NCI-H524 (cell line): ENCODE measurements at places on chromosomes 1 and 21.

- DNase-seq: no peak
Measured at GRCh38 chr1:231943084-231943483, 316.5 kb downstream of the DISC1 start.

DNA sequence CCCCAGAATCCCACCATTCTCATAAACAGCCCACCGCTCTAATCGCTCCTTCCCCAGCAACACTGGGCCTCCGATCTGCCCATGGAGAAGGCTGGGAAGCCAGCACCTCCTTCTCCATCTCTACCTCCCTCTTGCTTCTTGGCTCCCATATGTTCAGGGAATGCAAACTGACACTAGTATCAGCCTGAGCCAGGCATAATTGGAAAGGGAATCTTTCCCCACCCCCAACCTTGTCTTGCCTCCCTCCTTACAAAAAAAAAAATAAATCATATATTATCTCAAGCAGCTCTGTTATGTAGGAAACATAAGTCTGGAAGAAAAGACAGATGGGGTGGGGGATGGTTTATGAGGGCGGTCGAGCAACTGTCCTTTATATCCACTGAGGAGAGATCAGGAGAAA is 127.2 kb downstream of the NAV1 start:
- DNase-seq: peak; percentile 88

GRCh38 chr1:87702455-87702854 is 373.8 kb downstream of the LMO4 start:
- DNase-seq: no peak

- DNase-seq: no peak
Measured at GRCh38 chr1:35931446-35932157, 697 bp downstream of the AGO3 start.

DNA sequence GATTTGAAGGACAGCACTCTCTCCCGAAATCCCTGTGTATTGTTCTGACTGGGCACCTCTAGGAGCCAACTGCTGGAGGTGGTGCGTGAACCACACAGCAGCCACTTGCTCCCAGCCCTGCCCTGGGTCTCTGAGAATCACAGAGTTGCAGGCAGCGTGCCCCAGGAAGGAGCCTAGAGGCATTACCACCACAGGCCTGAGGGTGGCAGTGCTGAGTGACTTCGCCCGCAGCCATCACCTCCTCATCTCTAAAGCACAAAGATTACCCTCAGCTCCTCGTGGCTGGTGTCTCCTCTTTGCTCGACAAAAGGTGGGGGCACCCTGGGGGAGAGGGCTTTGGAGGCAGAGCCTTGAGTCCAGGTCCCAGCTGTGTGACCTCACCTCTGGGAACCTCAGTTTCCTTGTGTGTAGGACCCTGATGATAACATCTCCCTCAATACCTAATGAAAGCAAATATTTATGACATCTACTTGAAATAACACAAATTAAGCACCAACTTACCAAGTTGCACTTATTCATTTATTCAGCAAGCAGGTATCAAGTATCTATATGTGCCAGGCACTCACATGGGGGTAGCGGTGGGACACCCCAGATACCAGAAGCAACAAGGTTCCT is 86.3 kb downstream of the VWA5B1 start:
- DNase-seq: peak; percentile 60

GRCh38 chr1:38228718-38229117 is 182.1 kb upstream of the POU3F1 start:
- DNase-seq: no peak

DNA sequence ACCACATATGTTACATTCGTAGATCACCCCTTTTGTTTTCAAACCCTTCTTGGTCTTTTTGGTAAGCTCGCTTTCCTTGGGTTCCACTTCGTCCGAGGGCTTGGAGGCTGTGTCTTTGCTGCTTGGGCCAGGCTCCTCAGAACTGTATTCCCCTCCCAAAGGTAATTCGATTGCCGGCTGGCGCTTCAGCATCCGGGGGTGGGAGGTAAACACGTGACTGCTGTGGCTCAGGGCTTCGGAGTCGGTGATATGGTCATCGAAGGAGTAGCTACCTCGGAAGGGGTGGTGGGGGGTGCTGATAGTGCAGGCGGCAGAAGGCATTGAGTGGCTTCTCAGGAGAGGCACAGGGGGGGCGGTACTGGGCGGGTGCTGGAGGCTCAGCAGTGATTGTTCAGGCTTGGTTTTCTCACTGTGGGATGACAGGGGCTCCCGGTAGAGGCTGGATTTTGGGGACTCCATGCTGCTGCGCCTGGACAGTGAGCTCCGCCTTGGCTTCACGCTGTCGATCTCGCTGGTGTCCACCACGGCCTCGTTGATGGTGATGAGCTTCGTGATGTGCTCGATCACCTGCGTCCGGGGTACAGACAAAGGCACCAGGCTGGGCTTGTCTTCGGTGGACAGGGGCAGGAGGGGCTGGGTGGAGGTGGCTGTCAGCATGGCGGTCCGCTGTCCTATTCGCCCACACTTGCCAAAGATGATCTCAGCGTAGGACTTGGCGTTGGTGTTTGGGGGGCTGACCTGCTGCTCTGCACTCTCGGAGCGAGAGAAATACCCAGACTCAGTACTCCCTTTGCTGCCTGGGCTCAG is 98.6 kb upstream of the EDN2 start:
- no peak for DNase-seq

- DNase-seq: no peak
Measured at GRCh38 chr1:228015276-228016180, 8.7 kb downstream of the WNT3A start.

- DNase-seq: no peak
Measured at GRCh38 chr1:219958875-219959417, 30.6 kb upstream of the SLC30A10 start.

- no peak for DNase-seq
Measured at GRCh38 chr21:45498646-45499000, 43.6 kb downstream of the SLC19A1 start.

DNA sequence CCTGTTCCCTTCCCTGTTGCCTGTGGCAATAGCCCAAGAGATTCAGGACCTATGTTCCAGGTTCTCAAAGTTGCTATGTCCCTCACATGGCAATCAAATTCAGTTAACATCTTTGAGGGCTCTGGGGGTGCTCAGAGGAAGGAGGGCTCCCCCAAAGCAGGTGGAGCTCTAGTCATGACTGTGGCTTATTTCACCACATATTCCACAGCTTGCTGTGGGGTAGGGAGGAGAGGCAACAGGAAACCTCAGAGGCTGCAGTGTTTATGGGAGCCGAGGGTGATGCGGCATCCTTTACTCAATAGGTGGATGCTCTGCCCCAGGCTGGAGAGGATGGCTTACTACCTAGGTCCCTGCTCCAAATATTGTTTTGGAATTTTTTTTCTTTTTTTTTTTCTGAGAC is 1.2 kb upstream of the MKNK1 start:
- DNase-seq: no peak

GRCh38 chr1:208829595-208829994 is 585.4 kb upstream of the PLXNA2 start:
- DNase-seq: no peak

DNA sequence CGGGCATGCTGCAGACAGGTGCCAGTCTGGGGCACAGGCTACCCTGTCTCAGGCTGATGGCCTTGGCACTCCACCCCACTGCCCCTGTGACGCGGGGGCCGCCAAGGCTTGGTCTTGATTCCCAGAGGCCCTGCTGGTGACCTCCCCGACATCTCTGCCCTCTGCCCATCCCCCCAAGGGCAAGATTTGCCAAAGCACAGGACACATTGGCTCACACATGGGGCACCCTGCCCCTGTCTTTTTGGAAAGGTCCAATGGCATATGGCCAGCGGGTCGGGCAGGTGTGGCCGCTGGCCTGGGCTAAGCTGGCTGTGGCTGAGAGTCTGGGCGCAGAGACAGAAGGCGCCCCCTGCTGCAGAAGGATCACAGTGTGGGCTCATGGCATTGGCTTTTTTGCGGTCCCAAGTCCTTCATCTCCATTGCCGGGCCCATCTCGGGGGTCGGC is 4.6 kb downstream of the MIB2 start:
- DNase-seq: no peak

DNA sequence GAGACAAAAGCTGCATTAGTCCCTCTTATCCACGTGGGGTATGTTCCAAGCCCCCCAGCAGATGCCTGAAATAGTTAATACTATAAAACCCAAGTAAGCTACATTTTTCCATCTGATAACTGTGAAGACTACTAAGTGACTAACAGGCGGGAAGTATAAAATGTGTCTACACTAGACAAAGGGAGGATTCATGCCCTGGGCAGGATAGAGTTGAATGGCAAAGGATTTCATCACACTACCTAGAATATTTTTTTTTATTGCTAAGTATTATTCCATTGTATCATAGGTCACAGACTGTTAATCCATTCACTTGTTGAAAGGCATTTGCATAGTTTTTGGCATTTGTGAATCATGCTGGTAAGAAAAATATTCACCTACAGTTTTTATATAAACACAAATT is 26.4 kb upstream of the CFHR4 start:
- DNase-seq: no peak

- DNase-seq: peak; percentile 7
Measured at GRCh38 chr1:190633488-190633887, 155.8 kb upstream of the BRINP3 start.

- no peak for DNase-seq
Measured at GRCh38 chr1:90833466-90834110, 116.5 kb upstream of the BARHL2 start.

DNA sequence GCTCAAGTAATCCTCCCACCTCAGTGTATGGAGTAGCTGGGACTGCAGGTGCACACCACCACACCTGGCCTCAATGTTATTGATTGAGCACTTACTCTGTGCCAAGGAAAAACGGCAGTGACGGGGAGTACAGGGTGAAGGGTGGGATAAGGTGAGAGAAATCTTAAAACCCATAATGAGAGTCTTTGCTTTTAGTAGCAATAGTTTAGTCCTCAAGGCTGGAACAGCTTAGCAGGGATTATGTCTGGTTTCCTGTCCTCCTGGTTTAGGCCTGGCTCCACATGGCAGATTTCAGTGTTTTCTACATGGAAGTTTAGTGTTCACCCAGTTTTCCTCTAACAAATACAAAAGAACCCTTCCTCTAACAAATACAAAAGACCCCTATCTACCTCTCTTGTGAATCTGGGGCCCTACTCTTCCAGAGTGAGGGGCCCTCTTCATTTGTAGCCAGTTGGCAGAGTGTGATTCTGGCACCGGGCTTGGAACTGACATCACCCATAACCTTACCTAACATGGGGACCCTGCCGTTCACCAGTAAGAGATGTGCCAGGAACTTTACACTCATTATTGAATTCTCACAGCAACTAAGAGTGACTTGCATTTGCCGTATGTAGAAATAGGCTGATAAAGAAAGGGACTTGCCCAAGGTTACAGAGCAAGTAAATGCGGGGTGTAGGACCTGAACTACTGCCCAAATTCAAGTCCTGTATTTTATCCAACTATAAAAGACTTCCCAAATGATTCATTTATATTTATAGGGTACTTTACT is 6.9 kb downstream of the ZNF691 start:
- DNase-seq: no peak

DNA sequence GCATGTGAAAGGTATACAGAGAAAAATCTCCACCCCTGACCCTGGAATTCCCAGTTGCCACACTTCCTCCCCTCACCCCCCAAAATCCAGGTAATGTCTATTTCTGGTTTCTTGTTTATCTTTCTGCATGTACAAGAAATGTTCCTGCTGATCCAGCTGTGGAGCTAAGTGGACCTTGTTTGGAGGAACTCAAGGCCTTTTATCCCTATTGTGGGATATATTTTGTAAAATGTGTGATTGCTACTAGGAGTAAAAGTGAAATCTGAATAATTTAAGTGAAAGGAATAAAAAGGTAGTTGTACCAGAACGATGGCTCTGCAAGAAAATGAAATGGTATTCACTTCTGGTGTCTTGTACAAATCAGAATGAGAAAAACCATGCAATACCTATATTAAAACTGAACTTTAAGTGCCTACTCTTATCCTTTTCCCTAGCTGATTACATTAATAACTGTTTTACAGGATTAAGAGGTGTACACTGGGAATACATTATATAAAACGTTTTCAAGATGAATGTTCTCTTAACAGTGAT is 3.0 kb downstream of the SPEN start:
- no peak for DNase-seq

DNA sequence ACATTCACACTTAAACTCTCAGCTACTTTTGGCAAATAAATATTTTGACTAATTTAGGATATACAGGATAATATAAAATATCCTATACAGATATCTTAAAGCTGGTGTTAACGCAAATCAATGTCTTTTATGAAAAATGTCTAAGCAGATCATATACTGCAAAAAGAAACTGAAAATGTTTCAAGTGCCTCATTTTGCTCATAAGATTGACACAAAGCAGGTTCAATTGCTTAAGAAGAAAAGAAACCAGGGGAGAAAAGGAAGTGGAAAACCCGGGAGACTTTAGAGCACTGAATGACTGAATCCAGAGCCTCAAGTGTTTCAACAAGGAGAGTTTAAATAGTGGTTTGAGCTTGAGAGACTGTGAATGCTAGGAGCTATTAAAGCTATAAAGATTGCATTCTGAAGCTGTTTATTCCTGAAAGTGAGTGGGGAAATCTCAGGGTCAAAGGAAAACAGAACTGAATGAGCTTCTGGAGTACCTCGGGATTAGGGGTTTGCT is 1943.0 kb downstream of the MRPL39 start:
- no peak for DNase-seq

DNA sequence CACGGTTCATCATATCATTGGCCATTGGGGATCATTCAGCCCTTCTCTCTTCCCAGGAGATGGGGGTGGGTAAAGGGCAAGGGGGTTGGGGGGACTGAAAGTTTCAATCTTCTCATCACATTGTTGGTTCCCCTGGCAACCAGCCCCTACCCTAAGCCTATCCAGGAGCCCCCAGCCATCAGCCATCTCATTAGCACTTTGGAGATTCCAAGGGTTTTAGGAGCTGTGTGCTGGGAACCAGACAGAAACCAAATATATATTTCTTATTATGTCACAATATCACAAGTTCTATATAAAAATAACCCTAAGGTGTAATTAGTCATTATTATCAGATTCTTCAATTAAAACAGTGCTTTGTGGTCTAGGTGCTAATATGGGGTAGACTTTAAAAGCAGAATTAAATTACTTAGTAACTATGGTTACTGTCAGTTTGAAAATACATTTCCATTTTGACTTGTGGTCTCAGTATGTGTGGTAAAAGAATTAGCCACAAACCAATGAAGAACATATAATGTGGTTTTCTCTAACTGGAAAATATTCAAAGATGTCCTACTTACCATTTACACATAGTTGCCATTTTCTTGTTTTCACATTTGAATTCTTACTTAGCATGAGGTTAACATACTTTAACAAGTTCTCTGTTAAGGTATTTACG is 28.1 kb downstream of the IL23R start:
- DNase-seq: no peak

DNA sequence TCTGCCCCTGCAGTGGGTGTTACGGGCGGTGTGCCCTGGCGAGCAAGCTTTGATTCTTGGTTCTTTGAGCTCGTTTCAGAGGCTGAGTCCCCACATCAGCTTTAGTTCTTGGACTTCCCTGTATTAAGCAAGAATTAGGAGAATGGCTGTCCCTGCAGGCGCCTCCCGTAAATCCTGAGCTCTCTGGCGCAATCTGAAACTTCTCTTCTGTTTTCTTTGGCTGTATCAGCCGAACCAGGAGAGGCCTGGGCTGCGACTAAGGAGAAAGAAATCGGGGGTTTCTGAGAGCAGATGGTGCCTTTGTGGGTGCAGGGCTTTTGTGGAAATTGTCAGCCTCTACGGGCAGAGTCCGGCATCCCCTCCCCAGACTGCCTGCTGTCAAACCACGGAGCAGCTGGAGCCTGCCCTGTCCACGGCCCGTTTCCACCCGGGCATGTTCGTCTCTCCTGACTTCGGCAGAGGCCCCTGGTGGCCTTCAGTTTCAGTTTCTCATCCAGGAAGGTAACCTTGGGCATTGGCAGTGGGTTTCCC is 17.9 kb downstream of the CSTB start:
- DNase-seq: no peak

- no peak for DNase-seq
Measured at GRCh38 chr1:27011058-27011764, 1.4 kb downstream of the TENT5B start.

- no peak for DNase-seq
Measured at GRCh38 chr1:189524501-189524900, 953.2 kb downstream of the BRINP3 start.
